ENCODE measurements at places on chromosomes 4 and X.
A peak's percentile ranks its signal among the peaks of the same experiment; 100 is the strongest.

DNA sequence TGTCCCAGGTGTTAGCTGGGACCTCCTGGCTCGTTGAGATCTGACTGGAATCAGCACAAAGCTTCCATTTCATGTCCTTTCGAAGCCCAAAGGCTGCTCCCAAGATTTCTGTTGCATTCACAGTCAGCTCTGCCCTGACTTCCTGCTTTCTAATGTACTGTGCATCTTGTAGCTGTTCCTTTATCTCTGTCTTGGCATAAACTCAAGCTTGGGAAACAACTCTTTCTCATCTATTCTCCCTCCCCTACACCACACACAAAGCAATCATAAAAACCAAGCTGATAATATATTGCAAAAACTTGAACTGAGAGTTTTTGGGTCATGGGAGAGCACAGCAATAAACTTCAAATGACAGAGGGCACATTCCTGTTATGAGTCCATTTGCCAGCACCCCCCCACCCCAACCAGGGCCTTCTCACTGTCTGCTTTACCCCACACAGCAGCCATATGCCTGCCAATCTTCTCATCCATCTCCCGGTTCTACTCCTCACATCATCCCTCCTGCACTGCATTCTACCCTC, 76.3 kb downstream of the SYNPO2 start:
- DNase-seq = no peak

GRCh38 chr4:182486881-182487280, 243.7 kb downstream of the TENM3 start:
- DNase-seq = peak; percentile 2

GRCh38 chr4:175833574-175834311, 21.7 kb upstream of the GPM6A start:
- DNase-seq = no peak

DNA sequence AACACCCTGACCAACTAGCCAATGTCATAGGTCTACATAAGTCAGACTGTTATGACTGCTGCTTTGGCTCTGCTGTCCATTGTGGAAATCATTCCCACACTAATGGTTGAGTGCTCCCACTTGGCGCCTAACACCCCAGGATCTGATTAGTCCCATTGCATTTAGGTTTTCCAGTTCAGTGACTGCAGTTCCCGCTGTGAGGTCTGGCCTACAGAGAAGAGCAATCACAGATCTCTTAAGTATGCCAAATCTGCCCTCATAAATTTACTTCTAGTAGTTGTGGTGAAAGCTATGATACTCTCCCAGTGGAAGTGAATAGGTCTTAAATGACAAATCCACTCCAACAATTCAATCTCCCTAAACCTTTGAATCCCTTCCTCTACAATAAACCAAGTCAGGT, 77.3 kb upstream of the IL2 start:
- DNase-seq = no peak

DNA sequence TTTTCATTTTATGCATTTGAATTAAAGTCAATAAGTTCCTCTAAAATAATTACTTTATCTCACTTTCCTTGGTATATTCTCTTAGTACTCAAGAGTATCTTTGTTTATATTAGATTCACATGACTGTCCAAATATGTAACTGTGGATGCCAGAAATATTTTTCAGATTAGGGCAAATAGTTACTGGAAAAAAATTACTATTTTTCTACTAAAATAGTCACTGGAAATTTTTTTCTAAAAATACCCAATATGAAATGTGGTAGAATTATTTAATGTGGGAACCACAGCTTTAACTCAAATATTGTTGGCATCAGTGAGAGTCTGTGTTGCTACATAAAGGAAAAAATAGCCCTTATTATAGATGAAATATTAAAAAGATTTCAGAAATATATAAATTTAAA, 70.4 kb upstream of the NMU start:
- no peak for DNase-seq

DNA sequence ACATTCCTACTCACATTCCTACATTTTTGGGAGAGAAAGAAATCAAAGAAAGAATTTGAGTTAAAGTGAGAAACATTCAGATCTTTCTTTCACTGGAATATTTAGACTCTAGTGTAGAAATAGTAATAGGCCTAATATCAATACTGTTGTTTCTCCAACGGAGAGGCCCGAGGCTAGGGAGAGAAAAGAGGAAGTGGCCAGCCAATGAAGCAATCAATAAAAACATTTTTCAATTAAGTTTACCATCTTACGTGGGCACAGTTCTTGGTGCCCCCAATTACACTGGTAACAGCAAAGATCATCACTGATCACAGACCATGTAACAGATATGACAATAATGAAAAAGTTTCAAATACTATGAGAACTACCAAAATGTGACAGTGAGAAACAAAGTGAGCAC, 281.4 kb downstream of the GPM6A start:
- no peak for DNase-seq

GRCh38 chrX:110531873-110532580, 173.4 kb downstream of the RTL9 start:
- DNase-seq = no peak

DNA sequence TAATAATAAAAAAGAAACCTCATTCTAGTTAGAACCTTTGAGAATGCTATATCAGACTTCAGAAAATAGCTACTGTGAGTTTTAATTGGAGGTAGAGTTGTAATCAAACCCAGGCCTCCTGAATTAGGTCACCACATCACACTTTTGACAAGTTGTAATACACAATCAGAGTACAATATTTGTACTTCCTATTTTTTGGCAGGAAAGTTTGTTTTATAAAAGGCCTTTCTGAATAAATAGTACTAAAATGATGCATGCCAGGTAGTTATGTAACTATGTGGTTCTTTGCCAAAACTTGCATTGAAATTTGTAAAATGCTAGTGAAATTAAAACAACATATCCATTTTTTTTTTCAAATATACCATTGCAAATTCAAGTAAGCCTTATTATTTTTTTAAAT, 26.8 kb downstream of the ADH7 start:
- DNase-seq = no peak

DNA sequence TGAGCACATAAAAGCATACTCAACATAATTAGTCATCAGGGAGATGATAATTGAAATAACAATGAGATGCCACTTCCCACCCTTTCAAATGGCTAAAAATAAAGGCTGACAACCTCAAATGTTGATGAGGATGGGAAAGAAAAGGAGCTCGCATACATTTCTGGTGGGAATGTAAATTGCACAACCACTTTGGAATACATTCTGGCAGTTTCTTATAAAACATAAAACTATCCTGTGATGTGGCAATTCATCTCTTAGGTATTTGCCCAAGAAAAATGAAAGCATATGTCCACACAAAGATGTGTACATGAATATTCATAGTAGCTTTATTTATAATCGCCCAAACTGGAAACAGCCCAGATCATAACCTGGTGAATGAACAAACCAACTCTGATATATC, 687 bp upstream of the ZNF275 start:
- DNase-seq = no peak

GRCh38 chr4:74056858-74057562, 18.5 kb upstream of the CXCL3 start:
- peak; percentile 85 for DNase-seq

- no peak for DNase-seq
Observed at GRCh38 chr4:24973747-24974601, 56.8 kb downstream of the LGI2 start.

DNA sequence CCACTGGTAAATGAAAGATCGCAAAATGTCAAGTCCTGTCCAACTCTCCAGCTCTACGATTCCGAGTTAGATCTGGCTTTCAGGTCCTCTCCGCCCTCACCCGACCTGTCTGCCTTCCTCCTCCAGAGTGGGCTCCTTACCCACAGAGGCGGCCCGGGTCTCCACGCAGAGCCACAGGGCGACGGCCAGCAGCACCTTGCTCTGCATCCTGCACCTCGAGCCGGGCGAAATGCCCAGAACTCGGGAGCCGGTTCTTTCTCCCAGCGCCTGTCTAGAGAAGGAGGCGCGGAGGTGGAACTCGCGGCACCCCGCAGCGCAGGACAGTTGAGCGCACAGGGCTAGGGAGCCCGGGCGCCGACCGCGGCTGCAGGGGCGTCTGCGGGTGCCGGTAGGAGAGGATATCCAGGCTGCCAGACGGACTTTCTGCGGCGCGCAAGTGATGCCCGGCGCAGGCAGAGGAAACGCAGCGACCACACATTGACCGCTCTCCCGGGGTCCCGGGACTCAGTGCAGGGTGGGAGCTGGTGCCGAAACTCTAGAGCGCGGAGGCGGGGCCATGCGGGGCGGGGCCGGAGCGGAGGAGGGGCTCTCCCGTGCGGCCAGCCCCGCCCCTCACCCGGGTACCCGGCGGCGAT, at the start of gene KDR:
TSS of gene KDR (minus strand) at position 509 of the 635 bp plus-strand sequence. CDS start at position 207, 302 bp downstream.
- peak; percentile 49 for DNase-seq

- no peak for DNase-seq
Observed at GRCh38 chr4:128322986-128323385, 35.4 kb upstream of the PGRMC2 start.

DNA sequence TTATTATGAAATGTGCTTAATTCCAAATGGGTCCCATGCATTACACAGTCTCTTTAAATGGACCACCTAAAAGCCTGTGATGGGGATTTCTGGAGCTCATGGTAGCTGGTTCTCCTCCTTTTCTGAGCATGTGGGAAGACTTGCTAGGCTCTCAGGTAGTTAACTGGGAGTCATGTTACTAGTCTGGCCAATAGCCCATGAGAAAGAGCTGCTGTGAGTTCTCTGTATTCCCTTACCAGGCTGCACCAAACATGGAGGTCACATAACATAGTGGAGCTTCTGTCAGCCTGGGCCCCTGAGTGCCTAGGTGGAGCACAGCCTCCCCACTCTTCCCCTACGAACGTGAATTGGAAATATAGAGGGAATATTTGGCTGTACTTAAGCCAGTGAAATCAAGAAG, 198.4 kb downstream of the MAML3 start:
- no peak for DNase-seq

DNA sequence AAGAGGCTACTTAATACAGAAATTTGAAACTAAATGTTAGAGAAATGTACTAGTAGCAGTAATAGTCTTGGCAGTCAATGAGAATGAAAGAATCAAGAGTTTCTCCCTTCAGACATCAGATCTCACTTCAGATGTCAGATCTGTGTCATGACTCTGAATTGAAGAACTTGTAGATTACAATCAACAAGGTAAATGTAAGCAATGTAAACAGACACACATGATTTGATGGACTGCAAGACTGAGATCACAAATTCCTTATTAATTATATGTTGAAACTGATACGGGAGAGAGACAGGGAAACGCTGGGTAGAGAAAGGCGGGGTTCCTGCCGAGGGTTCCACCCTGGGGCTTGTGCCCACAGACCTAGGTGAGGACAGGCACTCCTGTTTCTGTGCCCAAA, 65.5 kb upstream of the HHIP start:
- no peak for DNase-seq

GRCh38 chr4:121656269-121656641, 40.5 kb downstream of the ANXA5 start:
- peak; percentile 86 for DNase-seq

DNA sequence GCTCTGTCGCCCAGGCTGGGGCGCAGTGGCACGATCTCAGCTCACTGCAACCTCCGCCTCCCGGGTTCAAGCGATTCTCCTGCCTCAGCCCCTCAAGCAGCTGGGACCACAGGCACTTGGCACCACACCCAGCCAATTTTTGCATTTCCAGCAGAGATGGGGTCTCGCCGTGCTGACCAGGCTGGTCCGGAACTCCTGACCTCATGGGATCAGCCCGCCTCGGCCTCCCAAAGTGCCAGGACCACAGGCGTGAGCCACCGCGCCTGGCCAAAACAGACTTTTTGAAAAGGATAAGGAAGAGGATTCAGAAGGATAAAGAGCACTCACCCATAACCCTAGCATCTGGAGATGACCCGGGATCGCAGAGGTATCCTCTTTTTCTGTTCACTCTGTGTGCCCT, 224.5 kb upstream of the AGTR2 start:
- no peak for DNase-seq

GRCh38 chrX:11929476-11929875, 171.4 kb downstream of the MSL3 start:
- no peak for DNase-seq

DNA sequence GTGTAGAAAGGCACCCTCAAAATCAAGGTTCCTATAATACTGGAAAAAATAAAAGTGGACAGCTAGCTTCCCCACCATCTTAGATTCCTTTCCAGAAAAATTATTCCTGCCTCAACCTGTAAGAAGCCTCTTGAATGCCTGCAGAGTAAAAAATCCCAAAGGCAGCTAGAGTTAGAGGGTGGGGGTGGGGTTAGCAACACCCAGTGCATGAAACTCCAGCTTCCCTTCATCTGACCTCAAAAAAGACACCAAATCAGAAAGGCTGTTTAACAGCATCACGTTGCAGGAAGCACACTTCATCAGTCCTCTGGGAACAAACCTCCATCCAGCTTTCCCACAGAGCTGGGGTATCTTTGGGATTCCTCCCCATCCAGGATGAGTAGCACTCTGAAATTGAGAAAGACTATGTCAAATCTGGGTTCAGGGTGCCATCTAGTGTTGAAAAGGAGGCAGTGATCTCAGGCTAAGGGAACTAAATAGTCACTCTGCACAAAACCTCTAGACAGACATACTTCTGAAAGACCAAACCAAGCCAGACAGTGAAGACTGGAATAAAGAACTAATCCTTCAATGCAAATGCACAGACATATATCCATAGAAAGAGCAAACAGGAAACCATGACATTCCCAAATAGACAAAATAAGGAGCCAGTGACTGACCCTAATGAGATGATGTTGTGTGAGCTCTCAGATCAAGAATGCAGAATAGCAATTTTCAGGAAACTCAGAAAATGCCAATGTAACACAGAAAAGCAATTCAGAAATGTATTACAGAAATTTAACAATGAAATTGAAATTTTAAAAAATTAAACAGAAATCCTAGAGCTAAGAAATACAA, 97.9 kb downstream of the ARHGEF9 start:
- no peak for DNase-seq

DNA sequence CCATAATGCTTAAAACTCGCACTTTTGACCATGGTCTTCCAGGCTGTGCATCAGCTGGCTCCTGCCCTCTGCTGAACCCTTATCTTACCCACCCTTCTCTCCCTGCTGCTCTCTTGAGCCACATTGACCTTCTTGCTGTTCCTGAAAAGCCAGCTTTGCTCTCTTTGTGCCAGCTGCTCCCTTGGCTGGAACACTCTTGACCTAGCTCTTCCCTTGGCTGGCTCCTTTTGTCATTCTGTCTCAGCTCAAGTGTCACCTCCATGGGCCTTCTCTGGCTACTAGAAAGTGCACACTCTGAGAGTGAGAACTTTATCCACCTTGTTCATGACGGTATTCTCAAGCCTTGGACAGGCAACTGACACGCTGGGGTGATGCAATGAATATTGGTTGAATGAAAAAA, 112.1 kb downstream of the MGST2 start:
- no peak for DNase-seq

DNA sequence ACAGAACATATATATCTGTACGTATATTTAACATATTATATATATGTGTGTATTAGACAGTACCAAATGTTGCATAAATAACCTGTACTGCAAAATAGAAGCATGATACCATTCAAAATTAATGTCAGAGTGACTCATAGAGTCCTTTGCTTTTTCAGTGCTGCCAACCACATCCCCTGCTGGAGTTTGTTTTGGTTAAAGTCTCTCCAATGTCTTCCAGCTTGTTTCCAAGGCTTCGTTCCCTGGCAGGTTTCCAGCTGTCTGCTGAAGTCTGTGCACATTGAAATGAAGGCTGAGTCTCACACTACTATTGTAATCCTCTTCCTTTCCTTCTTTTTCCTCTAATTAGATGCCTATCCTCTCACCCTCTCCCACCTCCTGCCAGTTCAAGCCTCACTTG, 14.9 kb downstream of the NRK start:
- no peak for DNase-seq

GRCh38 chrX:154441984-154442707, 1.8 kb upstream of the FAM50A start:
- DNase-seq = no peak

GRCh38 chr4:93813092-93813491, 15.5 kb upstream of the ATOH1 start:
- no peak for DNase-seq

- DNase-seq = no peak
Observed at GRCh38 chr4:117957571-117957970, 76.7 kb upstream of the NDST3 start.
